ENCODE measurements at places on chromosomes 2 and 18.

DNA sequence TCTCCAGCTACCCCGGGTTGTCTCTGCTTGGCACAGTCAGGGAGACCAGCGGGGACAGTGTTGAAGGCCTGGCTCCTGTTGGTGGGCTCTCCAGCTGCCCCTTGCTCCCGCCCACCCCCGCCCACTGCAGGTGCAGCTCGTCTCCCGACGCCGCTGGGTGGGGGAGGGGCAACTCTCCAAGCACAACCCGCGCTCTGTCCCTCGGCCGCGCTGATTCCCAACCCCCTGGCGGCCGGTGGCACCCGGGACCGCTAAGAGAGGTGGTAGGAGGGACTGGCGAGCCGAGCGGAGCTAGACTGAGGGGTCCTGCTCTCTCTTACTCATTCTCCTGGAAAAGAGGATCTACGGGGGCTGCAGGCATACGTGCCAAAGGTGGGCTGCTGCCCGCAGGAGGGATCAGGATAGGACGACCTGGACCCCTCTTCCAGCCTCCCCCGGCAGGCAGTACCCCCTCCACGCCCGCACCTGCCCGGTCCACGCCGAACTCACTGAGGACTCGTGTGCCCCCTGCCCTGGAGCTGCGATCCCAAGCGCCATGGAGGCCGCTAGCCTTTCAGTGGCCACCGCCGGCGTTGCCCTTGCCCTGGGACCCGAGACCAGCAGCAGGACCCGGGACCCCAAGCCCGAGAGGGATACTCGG, 44.5 kb downstream of the DDX18 start:
- DNase-seq = no peak

GRCh38 chr2:237201461-237202287, 116.0 kb downstream of the COPS8 start:
- no peak for DNase-seq

- DNase-seq = peak; percentile 89
Observed at GRCh38 chr2:72144632-72145288, 2.9 kb downstream of the CYP26B1 start.

- DNase-seq = no peak
Observed at GRCh38 chr2:241410739-241411176, 54.7 kb downstream of the FARP2 start.

DNA sequence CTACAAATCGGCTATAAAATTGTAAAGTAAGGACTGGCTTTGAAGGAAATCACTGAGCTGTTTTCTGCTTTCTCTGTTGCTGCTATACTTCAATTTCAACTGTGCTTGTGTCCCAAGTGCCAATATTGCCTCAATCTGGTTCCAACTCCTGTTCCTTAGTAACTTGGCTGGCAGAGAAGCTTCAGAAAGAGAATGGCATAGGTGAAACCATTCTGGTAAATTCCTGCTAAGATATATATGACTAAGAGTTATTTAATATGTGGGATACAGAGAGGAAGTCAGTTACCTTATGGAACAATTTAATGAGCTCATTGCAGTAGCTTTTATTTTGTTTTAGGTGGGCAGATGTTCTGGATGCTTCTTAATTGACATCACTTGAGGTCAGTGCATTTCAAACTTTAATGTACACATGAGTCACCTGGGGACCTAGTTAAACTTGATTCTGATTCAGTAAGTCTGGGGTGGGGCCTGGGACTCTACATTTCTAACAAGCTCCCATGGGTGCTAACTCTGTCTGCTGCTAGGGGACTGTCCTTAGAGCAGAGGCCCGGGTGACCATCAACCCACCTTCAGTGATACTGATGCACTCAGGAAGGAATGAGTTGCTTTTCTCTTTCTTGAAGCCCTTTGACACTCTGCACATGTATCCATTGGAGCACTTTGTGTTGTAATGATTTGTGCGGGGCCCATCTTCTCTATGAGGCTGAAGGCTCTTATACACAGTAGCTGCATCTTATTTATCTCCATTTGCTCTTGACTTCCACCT, 47.6 kb downstream of the LIPG start:
- no peak for DNase-seq

DNA sequence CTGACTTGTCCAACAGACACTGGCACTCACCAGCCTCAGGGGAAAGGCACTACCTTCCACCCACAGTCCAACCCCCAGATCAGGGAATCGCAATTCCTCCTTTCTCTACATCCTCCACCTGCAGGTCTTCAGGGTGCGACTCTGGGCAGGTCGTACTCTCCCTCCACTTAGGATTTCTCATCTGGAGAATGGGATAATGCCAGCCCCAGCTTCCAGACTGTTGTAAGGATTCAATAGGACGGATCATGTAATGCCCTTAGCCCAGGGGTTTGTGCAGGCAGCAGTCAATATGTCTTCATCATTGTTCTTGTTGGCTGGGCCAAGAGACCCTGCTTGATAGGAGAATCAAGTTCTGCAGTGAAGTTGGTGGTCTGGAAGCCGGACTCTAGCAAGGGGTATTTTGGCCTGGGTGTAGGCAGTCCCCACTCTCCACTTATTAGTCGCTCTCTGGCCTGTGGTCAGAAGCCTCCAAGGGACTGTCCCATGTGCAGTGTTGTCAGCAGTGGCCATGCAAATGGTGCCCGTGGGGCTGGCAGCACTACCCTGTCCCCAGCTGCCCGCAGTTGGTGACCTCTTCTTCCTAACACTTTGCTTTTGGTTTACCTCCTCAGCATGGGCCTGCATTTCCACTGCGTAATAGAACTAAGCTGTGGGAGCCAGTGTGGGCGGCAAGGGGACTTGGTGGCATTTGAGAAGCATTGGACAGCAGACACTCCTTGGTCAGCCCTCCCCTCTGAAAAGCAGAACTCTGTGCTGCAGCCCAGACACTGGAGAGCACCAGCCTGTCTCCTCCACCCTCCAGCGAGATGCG, 172.4 kb upstream of the HS6ST1 start:
- DNase-seq = no peak

DNA sequence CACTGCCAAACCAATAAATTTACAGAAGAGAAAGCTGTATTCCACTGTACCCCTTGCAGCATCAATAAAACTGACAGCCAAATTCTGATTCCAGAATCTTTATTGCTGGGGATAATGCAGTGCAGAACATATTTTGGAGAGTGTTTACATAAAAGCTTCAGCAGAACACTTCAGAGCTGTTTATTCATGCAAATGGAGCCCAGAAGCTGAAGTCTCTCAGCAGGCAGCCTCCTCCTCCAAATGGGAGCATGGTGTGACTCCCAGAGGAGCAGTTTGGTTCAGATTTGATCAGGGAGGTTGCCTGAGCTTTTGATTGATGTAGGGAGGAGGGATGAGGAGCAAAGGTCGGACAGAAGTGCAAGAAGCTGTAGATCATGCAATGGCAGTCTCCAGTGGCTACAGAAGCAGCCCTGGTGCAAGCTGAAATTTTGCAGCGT, 22.4 kb downstream of the LHCGR start:
- peak; percentile 32 for DNase-seq

GRCh38 chr18:67582488-67582887, 66.0 kb upstream of the DSEL start:
- no peak for DNase-seq

- DNase-seq = no peak
Observed at GRCh38 chr2:232623768-232624765, 9.3 kb upstream of the EFHD1 start.

DNA sequence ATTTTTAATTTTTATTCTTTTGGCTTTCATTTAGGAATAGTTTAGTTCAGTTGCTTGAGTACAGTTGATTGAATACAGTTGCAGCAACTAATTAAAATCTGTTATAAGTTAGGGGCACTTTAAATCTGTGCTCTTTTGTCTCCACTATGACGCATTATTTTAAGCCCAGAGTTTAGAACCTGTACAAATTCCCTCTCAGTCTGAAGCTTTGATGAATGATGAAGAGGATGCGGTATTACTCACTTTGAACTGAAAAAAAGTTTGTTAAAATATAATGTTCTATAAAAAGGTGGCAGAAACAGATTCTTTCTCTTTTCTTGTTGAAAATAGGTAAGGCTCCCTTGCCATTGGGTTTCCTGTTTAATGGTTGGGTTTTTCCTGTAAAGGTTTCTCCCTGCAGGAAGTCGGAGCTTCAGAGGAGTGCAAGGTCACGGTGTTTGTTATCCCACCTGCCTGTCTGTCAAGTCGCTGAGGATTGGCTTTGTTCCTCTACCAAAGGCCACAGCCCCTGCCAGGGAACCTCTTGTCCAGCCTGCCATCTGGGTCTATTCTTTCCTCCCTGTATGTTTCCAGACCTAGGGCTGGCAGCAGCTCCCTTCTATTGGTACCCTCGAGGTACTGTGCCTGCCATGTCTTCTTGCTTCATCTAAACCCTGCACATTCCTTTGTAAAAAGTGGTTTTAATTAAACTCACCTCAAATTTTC, 43.8 kb upstream of the FN1 start:
- no peak for DNase-seq

GRCh38 chr2:24104906-24105305, 18.2 kb downstream of the PFN4 start:
- no peak for DNase-seq

- no peak for DNase-seq
Observed at GRCh38 chr2:155377266-155377680, 678.8 kb downstream of the KCNJ3 start.

GRCh38 chr2:67955748-67956603, 106.8 kb downstream of the C1D start:
- DNase-seq = no peak

DNA sequence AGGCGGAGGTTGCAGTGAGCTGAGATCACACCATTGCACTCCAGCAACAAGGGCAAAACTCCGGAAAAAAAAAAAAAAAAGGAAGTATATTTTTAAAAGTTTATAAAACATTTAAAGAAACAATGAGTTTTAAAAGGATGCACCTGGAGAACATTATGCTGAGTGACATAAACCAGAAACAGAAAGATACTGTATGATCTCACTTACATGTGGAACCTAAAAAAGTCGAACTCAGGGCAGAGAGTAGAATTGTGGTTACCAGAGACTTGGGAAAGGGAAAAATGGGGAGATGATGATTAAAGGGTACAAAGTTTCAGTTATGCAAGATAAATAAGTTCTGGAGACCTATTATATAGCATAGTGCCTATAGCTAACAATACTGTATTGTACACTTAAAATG, 52.8 kb upstream of the RTN4 start:
- DNase-seq = no peak

GRCh38 chr18:50183556-50183955, 11.4 kb downstream of the MYO5B start:
- no peak for DNase-seq

- DNase-seq = no peak
Observed at GRCh38 chr2:705971-706511, 28.8 kb upstream of the TMEM18 start.

GRCh38 chr18:76234676-76235060, 260.4 kb downstream of the ZNF516 start:
- DNase-seq = no peak

DNA sequence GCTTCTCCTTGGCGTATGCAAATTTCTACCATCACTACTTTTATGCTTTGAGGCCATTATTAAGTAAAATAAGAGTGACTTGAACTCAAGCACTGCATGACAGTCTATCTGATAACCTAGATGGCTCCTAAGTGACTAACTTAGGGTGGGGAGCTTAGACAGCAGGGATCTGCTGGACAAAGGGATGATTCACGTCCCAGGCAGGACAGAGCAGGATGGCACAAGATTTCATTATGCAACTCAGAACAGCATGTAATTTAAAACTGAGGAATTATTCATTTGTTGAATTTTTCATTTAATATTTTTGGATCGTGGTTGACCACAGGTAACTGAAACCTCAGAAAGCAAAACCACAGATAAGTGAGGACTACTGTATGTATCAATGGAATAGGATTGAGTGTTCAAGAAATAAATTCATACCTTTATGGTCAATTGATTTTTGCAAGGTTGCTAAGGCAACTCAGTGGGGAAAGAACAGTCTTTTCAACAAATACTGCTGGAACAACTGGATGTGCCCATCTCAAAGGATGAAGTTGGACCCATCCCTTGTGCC, 115.3 kb downstream of the MBD2 start:
- no peak for DNase-seq

- DNase-seq = no peak
Observed at GRCh38 chr2:34492561-34493455, 893.7 kb upstream of the FAM98A start.

DNA sequence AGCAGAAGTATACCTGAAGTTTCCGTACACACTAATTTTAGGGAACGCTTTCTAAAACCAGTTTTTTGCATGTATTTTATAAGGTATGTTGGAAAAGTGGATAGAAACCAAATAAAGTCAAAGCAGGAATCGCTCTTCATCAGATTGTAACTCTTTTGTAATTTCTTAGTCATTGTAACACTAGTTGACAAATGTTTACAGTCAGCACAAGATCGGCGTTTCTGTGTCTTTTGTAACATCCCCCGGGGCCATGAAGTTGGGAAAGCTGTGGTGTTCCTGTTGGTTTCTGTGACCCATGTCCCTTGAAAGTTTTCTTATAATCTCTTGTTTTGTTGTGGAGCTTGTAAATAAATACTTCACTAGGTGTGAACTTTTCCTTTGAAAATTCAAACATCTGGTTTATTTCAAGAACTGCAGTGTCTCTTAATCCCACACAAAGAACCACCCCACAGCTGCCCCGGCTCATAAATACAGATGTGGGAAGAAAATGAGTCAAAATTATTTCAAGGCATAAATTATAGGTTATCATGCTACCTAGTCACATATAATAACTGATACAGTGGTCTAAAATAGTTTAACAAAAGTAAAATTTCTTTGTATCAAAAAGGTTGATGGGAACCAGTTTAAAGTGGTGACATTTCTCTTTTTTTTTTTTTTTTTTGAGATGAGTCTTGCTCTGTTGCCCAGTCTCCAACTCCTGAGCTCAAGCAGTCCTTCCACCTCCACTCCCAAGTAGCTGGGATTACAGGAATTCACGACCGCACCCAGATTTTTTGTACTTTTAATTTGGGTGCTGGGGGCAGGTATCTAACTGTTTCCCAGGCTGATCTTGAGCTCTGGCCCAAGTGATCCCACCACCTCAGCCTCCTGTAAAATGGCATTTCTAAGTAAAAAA, 751 bp upstream of the NMI start:
- DNase-seq = peak; percentile 14

GRCh38 chr18:1012775-1013174, 108.1 kb downstream of the ADCYAP1 start:
- no peak for DNase-seq

GRCh38 chr2:181258720-181259119, 198.5 kb upstream of the ITGA4 start:
- DNase-seq = no peak

GRCh38 chr18:23313379-23313778, 139.7 kb upstream of the RIOK3 start:
- no peak for DNase-seq

- no peak for DNase-seq
Observed at GRCh38 chr2:105582952-105583660, 161.6 kb upstream of the NCK2 start.

- DNase-seq = no peak
Observed at GRCh38 chr18:54830866-54831265, 2.6 kb downstream of the RAB27B start.

GRCh38 chr2:212135739-212136138, 402.9 kb downstream of the ERBB4 start:
- DNase-seq = no peak

- DNase-seq = no peak
Observed at GRCh38 chr2:17877811-17878280, 621 bp upstream of the KCNS3 start.

DNA sequence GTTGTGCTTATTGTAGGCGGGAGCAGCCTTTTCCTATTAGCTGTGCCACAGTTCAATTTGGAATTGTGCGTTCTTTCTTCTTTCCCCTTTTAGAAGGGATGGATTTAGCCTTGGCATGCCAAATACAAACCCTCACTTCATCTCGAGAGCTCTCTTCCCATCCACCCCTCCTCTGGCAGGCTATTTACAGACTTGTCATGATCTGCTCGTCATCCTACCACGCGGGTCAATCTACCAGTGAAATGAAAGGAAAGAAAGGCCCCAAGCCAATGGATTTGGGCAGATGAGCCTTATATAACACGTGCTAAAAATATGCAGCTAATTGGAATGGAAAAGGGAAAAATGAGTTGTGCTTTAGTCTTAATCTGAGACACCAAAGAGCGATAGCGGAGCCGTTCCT, 277.5 kb downstream of the PRKCE start:
- DNase-seq = no peak
